HCEC 1CT (cell line): ENCODE measurements at places on chromosomes 13 and 19.

DNA sequence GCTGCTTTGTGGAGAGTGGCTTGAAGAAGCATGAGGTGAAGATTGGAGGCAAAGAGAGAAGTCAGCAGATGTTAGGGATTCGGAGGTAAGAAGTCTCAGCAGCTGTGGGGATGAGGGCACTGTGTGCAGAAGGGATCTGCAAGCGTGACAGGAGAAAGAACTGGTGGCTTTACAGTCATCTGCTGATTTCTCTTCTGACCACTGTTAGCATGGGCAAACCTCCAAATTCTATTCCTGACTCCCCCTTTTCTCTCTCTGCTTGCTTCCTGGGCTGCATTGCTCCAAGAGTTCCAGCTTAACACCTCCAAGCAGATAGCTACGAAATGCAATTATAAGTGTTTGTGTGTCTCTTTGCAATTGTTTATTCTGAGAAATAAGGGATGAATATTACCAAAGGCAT lies 159.6 kb downstream of the GGACT start:
- DNase-seq = no peak

DNA sequence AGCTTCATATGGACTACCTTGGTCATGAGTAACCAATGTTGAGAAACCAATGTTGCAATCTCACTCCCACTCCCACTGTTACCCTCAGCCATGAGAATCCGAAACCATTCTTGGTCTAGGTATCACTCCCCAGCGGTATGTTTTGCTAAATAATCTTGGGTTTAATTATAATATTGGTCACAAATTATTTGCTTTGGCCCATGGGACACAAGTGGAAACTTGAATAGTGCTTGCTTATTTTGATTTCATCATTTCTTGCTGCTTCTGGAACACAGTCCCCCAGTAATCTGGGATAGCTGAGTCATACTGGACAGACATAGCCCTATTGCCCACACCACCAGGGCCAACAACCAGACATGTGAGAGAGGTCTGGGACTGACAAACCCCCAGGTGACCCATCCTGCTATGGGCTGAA lies 171.6 kb upstream of the IPO5 start:
- DNase-seq = no peak

DNA sequence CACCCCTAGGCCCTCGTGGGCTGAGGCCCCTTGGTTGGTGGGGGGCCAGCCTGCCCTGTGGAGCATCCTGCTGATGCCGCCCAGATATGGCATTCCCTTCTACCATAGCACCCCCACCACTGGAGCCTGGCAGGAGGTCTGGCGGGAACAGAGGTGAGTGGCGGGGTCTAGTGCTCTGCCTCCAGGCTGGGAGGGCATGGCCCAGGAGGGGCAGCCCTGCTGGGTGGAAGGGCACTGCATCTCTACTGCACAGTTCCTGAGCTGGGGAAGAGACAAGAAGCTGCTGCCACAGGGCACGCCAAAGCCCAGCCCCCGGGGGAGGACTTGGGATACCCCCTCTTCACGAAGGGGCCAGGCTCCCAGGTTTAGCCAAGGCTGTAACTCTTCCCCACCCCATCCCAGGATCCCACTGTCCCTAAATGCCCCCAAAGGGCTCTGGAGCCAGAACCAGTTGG lies 2.4 kb upstream of the KMT2B start:
- no peak for DNase-seq

DNA sequence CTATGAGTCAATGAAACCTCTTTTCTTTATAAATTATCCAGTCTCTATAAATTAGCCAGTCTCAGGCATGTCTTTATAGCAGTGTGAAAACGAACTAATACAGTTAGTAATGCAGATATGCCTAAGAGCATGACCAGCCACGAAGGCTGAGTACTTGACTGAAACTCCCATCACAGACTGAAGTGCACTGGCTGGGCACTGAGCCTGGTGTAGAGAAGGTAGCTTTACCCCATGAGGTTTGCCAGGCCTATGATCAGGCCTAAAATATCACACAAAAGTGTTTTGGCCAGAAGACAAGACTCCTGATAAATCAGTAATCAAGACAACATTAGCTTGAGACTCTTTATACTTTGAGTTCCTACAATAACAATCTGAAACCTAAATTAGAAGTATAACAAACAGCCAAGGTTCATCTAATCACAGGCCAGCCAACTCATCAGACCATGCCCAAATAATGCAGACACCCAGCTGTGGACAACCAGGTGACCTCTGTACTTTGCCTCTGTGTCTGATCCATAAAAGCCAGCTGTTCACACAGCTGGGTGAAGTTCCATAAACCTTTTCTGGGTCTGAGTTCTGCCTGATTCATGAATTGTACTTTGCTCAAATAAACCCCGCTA lies 771.8 kb upstream of the SLITRK1 start:
- no peak for DNase-seq

GRCh38 chr13:109744512-109745051 lies 41.8 kb downstream of the IRS2 start:
- DNase-seq = peak; percentile 80

- no peak for DNase-seq
These were observed 484.7 kb downstream of the IRS2 start for GRCh38 chr13:109301726-109302125.

DNA sequence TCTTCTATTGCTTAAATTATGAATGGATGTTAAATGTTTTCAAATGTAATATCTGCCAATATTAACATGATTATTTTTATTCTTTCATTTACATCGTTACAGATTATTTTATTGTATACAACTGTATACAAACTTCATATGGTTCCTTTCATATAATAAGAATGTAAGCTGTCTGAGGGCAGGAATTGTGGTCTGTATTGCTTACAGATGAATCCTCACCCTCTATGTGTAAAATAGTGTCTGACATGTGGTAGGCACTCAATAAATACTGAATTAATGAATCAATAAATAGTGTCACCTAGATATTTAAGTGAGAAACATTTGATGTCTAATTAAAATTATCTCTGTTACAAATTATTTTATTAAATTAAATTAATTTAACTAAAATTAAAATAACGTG lies 7.8 kb downstream of the FPR3 start:
- DNase-seq = no peak

GRCh38 chr19:47633517-47633916 lies 24.6 kb downstream of the BICRA start:
- no peak for DNase-seq

DNA sequence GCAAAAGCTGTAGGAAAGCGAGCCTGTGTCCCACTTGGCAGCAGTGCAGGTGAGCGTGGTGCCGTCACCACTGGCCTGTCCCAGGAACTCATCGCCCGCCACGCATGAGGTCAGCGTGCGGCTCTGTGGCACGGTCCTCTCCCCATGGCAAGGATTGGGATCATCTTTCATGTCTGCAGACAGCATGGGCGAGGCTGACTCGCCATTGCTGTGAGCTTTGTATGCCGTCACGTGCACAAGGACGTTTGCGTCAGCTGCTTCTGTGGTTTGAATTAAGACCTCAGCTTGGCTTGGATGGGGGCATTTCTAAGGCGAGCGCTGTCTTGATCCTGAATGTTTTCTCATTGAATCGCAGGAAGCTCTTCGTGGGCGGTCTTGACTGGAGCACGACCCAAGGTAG lies 9.8 kb downstream of the DAZAP1 start:
- DNase-seq = no peak

GRCh38 chr19:18562086-18562485 lies 4.4 kb downstream of the KXD1 start:
- DNase-seq = no peak

DNA sequence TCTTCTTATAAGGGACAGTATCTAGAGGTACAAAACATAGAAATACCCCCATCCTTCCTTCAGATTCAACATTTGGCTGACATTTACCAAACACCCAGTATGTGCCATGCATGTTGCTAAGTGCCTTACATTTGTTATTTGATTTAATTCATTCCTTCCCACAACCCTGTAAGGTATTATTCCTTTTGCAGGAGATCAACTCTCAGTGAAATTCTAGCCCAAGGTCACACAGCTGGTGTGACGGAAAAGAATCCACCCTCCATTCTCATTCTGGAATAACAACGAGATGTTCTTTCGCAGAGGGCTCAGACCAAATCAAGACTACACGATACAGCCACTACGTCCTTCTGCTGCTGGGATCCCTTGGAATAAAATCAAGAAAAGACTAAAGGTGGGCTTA lies 67.8 kb downstream of the C13orf42 start:
- no peak for DNase-seq
